NCI-H187 treated with DMSO at 0.1 percent for 48 hours (cell line): ENCODE measurements at places on chromosomes 1 and 21.

GRCh38 chr1:101382135-101382534 lies 145.3 kb downstream of the S1PR1 start:
- DNase-seq, result no peak

DNA sequence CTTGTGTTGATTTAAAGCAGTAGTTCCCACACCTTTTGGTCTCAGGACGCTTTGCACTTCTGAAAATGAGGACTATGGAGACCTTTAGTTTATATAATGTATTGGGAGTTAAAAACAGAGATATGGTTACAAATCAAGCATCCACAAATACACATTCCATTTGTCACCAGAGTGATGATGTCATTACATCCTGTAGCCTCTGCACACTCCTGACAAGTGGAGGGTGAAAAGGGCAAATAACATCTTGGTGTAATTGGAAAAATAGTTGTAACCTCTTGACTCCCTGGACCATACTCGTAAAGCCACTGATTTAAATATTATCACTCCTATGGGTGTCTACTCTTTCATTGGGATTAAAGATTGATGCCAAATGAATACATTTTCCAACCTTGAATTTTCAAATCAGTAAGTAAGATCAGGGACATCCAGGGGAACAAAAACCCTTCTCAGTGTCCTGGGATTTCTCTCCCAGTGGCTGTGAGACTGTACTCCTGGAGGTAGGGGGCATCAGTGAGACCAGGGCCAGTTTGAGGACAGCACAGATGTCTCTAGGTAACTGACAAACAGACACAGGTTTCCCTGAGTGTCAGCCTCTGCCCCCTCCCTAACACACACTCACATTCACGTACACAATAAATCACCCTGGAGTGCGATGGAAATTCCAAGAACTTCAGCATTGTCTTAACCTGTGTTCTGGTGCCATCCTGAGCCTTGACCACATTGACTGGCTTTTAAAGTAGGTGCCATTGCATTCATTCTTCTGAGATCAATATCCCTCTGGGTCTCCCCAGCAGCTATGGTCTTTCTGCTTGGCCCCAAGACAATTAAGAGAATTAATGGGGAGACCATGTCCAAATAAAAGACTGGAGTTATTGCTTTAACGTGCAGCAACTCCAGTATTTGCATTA lies 63.0 kb downstream of the NR5A2 start:
- no peak for DNase-seq

GRCh38 chr1:212675675-212676074 lies 24.0 kb downstream of the BATF3 start:
- no peak for DNase-seq

GRCh38 chr1:19720973-19721372 lies 56.3 kb downstream of the HTR6 start:
- no peak for DNase-seq

DNA sequence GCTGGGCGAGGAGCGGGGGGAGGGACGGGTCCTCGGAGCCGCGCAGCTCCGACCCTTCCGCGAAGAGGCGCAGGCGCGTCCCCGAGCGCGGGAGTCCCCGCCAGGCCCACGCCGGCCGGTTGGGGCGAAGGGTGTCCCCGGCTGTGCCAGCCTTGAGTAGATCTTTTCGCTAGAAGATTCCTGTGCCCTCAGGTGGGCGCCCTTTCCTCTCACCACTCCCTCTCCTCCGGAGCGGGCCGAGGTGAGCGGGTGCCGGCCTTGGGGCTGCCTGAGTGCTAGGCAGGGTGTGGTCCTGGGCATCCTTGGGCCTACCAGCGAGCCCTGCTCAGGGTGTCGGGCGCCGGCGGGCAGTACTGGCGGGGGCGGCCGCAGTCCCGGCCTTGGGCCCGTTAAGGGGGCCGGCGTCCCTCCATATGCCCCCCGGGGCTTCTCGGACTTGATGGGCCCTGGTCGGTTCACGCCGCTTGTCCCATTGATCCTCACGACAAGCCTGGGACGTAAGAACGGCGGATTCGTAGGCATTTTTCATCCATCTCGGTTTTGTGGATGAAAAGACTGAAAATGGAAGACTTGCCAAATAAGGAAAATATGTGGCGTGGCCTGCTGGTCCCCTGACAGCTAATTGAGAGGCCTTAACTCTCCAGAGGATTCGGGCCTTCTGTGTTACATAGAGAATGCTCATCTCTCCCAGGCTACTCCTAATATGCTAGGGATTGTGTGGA lies 712 bp downstream of the DEGS1 start:
- DNase-seq, result no peak

DNA sequence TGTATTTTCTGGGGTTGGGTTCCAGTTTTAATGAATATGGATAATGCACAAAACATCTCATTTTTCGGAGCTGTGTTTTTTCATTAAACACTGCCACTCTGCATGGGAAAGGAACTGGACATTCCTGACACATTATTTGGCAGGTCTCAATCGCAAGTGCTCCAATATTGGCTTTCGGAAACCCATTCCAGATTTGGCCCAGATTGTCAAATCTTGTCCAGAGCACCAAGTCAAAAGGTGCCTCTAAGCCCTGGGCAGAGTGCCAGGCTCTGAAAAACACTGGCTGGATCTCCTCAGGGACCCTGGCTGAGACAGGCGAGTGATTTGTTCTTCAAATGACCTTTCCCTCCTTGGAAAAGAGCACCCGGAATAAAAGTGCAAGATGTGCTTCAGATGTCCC lies 68.4 kb upstream of the MRPS6 start:
- no peak for DNase-seq

DNA sequence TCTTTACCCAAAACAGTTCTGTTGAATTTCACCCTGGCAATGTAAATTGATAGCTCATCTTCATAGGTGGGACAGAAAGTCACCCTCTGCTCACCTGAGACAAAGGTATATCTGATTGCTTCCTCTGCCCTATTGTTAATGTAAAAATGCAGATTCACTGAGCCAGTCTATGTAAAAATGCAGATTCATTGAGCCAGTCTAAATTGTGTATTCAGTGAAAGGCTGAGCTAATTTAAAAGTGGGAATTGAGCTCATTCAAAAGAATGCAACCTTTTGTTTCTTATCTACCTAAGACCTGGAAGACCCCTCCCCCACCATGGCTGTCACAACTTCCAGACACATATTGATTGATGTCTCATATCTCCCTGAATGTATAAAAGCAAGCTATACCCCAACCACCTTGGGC lies 4.8 kb upstream of the MYSM1 start:
- DNase-seq, result no peak

GRCh38 chr1:27416387-27417111 lies 24.1 kb downstream of the GPR3 start:
- no peak for DNase-seq

- DNase-seq, result no peak
Observed at GRCh38 chr1:6033986-6034749, 11.5 kb upstream of the KCNAB2 start.

DNA sequence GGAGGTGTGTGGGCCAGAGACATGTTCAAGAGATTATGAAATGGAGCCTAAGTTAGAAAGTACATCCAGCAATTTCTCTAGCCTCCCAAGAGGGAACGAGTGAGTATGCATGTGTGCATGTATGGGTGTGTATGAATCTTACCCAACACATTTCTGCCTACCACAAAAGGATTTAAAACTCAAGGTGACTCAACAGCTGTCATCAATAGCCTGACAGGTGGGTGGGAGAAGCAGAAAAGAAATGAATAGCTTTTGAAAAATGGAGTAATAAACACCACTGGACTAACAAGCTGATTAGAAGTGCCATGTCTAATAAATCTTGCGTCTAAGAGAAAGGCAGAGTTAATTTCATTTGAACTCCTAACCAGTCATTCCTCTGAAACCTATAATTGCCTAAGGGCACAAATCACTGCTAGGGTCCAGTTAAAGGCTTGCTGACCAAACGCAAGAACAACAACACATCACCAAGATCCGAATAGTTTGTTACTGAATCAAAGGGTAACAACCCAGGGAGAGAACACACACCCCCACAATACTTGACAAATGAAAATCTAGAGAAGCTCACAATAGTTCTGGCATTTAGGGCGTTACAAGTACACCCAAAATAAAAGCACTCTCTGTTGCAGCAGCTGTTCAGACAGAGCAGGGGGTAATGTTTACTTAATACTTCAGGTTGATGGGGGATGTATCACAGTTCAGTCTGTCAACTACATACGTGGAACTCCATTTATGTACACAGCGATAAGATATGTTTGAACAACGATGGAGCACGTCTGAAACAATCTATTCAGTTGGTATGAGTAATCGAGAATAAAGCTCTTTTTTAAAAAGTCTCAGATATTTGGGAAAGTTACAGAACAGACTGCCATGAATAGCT lies 1.4 kb downstream of the KIAA0319L start:
- DNase-seq, result no peak

DNA sequence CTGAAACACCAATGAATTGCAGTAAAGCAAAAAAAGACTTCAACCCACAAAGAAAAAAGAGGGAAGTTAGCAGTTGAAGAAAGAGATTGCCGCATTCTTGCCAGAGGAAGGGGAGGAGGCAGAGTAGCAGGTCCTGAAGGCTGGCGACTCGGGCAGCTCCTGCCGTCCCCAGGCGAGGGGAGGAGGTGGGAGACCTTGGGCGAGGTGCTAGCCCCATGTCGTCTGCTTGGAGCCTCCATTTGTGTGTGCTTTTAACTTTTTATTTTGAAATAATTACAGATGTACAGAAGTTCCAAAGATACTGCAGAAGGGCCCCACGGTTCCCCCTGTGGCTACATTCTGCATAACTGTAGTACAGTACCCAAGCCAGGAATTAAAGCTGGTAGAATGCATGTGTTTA lies 6.7 kb downstream of the TRPM2 start:
- no peak for DNase-seq

DNA sequence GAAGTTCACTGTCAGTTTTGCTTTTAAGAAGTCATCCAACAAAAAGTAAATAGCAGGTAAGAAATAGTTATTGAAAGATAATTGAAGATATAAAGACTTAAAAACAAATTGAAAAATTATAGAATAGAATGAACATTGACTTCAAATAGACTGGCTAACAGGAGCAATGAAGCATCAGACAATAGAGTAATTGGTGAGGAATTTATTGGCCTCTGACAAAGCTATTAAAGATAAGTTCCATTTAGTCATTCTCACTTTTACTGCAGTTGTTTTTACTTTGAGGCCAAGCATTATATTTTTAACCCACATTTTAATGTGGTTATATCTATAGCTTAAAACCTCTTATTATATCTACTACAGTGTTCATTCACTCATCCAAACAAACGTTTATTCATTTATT lies 228.8 kb upstream of the ADGRL2 start:
- no peak for DNase-seq

GRCh38 chr1:8015036-8015808 lies 10.9 kb downstream of the ERRFI1 start:
- no peak for DNase-seq

- no peak for DNase-seq
Observed at GRCh38 chr1:41862384-41863221, 56.1 kb downstream of the HIVEP3 start.

GRCh38 chr1:32068957-32069588 lies 3.7 kb upstream of the TMEM39B start:
- DNase-seq, result no peak

GRCh38 chr1:111274653-111275052 lies 16.0 kb upstream of the CHIA start:
- no peak for DNase-seq

- DNase-seq, result no peak
Observed at GRCh38 chr1:23784846-23785245, 6.1 kb upstream of the LYPLA2 start.
